Activated CD4-positive, alpha-beta T cell treated with anti-CD3 and anti-CD28 coated beads for 36 hours (primary cell): ENCODE measurements at places on chromosomes 3 and 15.

GRCh38 chr3:84985795-84986194, 27.0 kb downstream of the CADM2 start:
- no peak for DNase-seq

DNA sequence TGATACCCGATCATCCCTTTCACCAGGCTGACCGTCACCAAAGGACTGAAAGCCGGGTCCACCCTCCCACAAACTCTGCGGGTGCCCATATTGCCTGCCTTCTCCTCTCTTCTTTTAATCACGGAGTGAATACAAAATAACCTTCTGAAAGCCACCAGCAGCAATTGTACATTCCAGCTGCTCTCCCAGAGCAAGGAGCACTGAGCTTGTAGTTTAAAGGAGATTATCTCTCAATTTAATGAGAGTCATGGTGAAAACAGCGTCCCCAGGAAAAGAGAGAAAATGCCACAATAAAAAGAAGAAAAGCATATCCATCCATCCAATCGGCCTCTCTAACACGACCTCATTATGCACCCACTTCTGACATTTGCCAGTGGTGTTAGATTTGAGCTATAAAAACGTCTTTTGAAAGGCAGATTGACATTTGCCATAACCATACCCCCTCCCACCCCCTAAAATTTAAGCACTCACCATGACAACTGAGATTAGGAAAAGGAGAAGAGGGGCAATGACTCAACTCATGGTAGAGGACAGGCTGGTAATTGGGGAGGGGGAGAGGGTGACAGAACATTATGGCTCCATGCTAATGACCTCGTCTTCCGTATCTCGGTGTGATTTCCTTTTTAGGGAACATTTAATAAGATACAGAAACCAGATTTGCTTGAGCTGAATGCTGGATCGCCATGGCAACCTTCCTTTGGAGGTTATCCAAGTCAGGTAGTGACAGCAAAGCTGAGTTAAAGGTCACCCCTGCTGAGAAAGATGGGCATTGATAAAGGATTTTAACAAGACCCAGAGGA, 106.2 kb downstream of the ST8SIA2 start:
- DNase-seq: no peak

DNA sequence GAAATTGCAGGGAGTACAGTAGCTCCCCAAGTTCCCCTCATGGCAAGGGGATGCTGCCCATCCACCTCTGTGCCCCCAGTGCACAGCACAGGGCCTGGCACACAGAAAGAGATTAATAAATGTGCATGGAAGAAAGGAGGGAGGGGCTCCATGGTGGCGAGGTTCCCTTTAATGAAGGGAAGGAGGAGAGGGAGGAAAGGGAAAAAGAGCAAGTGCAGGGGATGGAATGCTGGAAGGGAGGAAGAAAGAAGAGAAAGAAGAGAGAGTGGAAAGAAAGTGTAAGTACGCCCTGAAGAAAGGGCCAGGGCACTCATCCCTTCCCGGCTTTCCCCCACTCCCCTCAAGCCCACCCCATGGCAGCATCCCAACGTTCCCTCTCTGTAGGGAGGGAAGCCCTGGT, 1.5 kb upstream of the VIPR1 start:
- DNase-seq: no peak

GRCh38 chr15:58594898-58595297, 154.6 kb downstream of the ADAM10 start:
- no peak for DNase-seq

- no peak for DNase-seq
Observed at GRCh38 chr3:166444336-166444735, 607.1 kb upstream of the BCHE start.
